Renal cortical epithelial cell (primary cell): ENCODE measurements at places on chromosomes 1 and 21.
A peak's percentile ranks its signal among the peaks of the same experiment; 100 is the strongest.

GRCh38 chr1:172613294-172613693 is 45.6 kb upstream of the FASLG start:
- peak; percentile 21 for DNase-seq

DNA sequence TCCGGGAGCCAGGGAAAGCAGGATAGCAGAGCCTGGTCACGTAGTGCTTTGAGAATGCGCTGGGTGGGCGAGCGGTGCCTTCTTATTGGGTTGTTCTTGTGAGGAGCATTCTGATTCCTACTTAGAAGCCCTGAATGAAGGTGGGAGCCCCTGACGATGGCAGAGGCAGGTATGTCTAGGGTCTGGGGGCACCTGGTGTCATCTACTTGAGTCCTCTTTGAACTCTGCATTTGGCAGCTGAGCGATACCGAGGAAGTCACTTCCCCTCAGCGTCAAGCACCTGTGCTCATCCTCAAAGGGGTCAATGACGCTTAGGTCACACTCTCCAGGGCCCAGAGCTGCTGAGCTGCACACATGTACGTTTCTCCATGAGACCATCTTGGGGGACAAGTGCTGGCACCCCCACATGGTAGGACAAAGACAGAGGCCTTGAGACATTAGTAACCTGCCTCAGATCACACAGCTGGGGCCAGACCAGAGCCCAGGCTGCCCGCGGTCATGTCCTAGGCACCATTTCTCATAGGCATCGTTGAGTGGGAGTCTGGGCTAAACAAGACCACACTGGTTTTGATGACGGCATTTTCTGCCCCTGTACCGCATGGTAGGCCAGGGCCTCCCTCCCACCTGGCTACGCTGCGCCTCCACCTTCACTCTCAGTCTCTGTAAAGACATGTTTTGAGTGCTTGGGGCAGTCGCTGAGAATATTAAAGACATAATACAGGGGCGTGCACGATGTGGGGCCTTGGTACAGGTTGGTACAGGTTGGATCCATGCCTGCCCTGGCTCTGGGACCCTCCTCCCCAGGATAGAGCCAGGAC is 69.1 kb upstream of the ABCG1 start:
- no peak for DNase-seq

DNA sequence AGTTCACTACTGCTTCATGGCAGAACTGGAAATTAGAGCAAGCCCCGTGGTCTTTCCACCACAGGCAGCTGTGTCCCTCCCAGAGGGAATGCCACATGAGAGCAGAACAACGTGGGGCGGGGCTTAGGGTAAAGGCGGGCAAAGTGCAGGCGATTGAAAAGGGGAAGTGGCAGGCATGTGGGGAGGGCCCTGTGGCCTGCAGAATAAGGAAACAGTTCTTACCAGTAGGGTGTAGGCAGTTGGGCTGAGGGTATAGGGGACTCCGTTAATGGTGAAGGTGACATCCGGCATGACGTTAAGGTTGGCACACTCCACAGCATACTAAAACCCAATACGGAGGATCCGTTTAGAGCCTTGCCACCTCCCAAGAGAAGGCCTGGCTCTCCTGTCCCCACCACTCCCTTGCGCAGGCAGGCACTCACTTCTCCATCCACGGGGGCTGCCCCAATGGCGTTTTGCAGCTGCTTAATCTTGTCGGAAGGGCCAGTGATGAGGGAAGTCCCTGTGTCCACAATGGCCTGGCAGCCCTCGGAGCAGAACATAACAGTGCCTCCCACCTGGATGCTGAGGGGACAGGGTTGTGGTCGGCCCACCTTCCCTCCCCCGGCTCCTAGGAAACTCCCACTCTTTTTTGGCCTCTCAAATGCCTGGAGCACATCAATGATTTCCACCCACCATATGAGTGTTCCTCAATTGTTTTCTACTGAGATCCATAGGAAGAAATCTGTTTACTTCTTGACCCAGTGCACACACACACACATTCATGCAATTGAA is 9.1 kb upstream of the RAB7B start:
- DNase-seq = no peak

GRCh38 chr1:223500560-223501425 is 107.6 kb downstream of the CCDC185 start:
- peak; percentile 100 for DNase-seq

DNA sequence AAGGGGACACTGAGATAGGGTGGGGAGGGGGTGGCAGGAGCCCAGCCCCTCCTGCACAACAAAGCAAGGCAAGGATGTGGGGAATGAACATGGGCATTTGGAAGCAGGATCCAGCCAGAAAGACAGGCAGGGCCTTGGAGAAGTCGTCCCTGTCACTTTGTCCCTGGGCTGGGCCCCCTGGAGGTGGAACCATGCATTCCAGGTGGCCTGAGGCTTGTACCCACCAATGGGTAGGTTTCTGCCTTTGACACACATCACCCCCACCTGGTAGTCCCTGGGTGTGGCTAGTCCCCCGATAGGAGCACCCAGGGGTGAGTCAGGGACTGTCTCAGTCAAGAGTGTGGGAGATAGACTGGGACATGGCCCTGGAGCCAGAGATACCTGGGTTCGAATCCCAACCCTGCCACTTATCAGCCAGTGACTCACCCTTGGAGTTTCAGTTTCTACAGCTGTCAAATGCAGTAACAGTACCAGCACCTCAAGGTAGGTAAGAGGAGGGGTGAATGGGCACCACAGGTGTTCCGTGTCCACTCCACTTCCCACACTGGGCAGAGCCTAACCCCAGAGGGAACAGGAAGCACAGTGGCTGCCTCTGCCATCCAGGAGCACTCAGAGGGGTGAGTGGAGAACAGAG is 10.0 kb downstream of the PLA2G2D start:
- DNase-seq = peak; percentile 35

DNA sequence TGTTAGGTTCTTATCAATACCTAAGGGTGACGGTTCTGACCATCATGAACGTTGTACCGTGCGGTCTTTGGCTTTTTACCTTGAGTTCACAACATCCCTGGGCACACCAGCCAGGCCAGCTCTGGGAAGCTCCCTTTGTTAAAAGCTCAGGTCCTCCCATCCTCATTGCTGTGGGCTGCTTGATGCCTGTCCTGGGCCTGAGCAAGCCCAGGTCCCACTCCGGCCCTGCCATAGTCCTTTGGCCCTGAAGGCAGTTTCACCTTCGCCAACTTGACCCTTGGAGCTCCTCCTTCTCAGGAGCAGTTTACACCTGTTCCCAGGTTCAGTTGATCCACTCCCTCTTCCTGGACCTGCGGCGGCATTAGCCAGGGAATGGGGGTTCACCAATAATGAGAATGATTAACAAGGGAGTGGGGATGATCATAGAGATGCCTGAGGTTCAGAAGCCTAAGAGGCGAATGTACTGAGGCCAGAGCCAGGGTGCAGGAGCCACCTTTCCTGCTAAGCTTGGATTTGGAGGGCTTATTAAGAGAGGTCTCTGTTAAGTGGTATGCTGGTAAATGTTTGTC is 40.2 kb downstream of the DHCR24 start:
- no peak for DNase-seq

DNA sequence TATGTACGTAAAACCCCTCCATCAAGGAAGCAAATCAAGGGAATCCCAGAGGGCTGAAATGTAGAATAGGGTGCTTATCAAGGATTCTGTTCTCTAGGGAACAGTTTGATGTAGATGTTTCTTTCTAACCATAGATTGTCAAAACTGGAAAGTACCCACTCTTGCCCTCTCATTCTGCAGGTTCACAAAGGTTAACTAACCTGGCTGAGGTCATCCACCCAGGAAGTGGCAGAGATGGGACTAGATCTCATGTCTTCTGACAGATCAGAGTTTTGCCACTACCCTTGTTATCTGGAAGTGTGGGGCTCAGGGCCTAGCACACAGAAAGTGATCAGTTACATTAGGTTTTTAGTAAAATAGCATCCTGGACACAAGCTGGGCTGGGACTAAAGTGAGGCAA is 47.4 kb downstream of the GFI1 start:
- no peak for DNase-seq

GRCh38 chr1:64486193-64486592 is 16.3 kb downstream of the CACHD1 start:
- no peak for DNase-seq

DNA sequence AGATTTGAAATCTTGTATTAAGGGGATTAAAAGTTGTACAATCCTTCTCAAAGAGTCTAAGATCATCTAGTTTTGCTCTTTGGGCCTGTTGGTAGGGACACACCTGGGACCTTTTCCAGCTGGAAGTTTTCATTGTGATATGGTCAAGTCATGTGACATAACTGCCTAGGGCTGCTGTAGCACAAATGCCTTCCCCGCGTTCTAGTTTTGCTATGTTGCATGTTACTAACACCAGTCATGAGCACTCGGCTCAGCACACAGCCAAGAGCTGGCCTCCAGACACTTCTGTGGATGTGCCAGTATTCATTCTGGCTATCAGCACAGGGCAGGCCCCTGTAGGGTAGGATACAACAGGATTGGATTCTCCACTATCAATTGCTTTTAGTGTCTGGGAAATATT is 14.6 kb upstream of the FLG2 start:
- DNase-seq = no peak

DNA sequence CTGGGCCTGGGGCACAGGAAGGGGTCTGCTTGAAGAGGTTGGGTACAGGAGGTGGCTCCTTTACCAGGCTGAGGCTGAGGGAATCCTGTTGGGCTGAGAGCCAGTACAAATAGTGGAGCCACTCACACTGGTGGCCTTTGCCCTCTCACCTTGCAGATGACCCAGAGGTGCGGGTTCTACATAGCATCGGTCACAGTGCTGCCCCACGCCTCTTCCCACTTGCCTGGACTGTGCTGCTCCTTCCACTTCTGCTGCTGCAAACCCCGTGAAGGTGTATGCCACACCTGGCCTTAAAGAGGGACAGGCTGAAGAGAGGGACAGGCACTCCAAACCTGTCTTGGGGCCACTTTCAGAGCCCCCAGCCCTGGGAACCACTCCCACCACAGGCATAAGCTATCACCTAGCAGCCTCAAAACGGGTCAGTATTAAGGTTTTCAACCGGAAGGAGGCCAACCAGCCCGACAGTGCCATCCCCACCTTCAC is 1.8 kb upstream of the SLC50A1 start:
- no peak for DNase-seq

DNA sequence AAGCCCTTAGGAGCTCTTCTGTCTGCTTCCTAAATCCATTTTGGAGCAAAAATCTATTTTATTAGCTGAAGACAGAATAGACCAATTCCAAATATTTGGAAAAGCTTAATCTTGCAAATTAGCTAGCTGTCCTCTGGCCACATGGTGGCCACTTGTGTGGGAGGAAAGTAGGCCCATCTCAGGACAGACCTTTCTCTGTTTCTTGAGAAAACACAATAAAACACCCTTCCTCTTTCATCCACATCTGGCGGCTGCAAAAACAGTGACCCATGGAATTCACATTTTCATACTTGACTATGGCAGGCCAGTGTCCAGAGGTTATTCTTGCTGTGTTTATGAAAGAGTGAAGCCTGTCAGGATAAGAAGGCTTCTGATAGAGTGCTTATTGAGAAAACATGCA is 275.6 kb downstream of the PLPP3 start:
- DNase-seq = no peak

DNA sequence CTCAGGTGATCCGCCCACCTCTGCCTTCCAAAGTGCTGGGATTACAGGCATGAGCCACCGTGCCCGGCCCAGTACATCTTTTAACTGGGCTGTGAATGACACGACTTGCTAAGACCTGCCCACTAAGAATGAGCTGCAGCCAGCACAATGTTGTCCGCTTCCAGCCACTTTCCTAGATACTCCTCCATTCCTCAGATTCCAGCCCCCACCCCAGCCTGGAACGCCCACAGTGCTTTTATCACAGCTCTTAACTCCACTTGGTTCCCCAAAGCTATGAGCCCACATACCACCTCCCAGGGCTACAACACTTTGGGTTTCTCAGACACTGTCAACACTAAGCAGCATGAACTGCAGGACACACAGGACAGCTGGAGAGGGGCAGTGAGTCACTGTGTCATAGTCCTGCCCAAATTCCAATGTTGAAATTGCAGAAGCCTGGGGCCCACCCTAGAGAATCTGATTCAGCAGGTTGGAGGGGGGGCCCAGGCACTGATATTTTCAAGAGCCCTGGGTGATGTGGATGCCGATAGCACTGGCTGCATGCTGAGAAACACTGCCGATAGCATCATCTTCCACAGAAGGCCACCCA is 58.0 kb downstream of the ACBD3 start:
- DNase-seq = no peak

DNA sequence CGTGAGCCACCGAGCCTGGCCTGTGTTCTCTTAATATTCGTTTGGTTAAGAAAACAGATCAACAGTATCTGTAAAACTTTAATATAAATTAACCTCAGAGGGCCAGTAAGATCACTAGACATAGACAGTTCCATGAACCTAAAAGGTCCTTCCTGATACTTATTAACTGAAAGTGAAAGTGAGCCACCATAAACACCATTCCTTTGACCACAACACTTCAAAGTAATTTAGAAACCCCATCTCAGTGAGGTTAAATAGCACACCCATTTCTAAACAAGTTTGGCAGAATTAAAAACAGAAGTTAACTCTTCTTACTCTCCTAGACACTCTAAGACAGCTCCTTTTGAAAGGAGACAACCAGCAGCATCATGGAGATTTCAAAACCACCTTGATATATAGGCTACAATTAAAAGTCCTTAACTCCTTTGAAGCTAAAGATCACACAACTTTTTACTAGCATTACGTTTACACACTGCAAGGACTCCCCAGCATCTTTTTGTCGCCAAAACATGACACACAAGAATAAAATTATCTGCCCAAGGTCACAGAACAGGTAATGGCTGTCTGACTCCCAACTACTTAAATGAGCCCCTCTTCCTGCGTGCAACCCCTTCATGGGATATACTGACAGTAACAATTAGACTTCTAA is 2.2 kb downstream of the RNF19B start:
- peak; percentile 85 for DNase-seq

DNA sequence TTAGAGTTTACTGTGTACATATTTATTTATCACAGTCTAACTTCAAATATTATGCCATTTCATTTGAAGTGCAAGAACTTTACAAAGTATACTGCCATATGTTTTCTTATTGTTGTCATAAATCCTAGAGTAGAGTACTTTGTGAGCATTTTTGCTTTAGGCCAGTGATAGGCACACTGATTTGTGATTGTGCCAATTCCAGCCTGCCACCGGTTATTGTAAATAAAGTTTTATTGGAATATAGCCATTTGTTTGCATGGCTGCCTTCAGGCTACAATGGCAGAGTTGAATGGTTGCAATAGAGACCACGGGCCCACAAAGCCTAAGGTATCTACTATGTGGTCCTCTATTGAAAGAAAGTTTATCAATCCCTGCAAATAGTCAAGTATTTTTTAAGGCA is 175.8 kb upstream of the GALNT2 start:
- no peak for DNase-seq
